ENCODE measurements at places on chromosomes 12 and 14.

GRCh38 chr14:80867798-80868197 is 73.7 kb downstream of the CEP128 start:
- H3K27me3 ChIP-seq = no peaks in the 10 kb centered on the region
- DNase-seq = no peak
- peaks cover 39% of the 10 kb centered on the region for H3K36me3 ChIP-seq
- H3K27ac ChIP-seq = no peak overlapping the region
- no peaks in the 10 kb centered on the region for H3K4me1 ChIP-seq

DNA sequence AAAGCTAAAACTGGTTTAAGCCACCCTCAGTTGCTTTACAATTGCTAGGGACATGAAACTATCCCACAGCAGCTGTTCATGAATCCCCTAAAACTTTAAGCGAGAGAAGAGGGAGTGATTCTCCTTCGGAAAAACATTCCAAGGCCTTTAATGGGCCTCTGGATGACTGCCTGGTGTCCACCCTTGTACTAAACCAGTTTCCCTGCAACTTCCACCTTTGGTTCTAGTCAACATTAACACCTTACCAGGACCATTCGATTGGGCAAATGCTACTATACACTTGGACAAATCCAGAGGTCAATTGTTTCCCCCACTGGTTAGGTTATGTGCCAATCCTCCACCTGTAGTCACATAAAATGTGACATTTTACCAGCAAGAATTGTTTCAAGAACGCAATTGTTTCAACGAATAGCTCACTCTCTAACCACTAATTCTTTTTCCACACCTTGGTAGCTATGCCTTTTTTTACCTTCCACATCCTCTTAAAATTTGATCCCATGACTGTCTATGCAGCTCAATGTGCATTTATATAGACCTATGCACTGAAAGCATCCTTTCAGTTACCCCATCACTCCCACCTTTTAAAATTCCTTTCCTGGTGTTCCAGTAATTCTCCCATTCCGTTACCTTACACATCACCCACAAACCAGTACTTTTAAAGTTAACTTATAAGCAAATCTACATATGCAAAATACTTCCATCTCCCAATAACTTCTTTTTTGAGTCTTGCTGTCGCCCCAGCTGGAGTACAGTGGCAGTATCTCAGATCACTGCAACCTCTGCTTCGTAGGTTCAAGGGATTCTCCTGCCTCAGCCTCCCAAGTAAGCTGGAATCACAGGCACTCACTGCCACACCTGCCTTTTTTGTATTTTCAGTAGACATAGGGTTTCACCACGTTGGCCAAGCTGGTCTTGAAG is 3.6 kb downstream of the UBC start:
- peaks cover 61% of the 10 kb centered on the region for H3K4me1 ChIP-seq
- H3K36me3 ChIP-seq = peaks cover 49% of the 10 kb centered on the region
- peak overlapping the region; percentile 94 for H3K27ac ChIP-seq

GRCh38 chr14:75279763-75280290 is 1.2 kb downstream of the FOS start:
- H3K4me1 ChIP-seq = peaks cover 36% of the 10 kb centered on the region
- H3K27me3 ChIP-seq = peaks cover 21% of the 10 kb centered on the region
- peak overlapping the region; percentile 98 for H3K4me3 ChIP-seq
- peak overlapping the region; percentile 99 for H3K27ac ChIP-seq
- H3K36me3 ChIP-seq = peaks cover 29% of the 10 kb centered on the region
- DNase-seq = no peak

DNA sequence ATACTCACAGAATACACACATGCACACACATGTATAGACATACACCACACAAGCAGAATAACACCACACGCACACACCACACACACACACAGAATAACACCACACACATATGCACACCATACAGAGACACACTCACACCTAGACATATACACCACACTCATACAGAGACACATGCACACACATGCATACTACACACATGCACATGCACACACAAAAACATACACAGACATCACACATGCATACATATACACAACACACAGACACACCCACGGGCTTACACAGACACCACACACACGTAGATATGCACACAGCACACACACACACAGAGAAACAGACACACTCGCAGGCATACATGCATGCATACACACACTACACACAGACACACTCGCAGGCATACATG is 49.7 kb downstream of the NTF3 start:
- no peaks in the 10 kb centered on the region for H3K36me3 ChIP-seq
- no peak for DNase-seq
- H3K4me1 ChIP-seq = no peaks in the 10 kb centered on the region
- no peak overlapping the region for H3K4me3 ChIP-seq
- H3K27ac ChIP-seq = no peak overlapping the region
- H3K27me3 ChIP-seq = no peaks in the 10 kb centered on the region

DNA sequence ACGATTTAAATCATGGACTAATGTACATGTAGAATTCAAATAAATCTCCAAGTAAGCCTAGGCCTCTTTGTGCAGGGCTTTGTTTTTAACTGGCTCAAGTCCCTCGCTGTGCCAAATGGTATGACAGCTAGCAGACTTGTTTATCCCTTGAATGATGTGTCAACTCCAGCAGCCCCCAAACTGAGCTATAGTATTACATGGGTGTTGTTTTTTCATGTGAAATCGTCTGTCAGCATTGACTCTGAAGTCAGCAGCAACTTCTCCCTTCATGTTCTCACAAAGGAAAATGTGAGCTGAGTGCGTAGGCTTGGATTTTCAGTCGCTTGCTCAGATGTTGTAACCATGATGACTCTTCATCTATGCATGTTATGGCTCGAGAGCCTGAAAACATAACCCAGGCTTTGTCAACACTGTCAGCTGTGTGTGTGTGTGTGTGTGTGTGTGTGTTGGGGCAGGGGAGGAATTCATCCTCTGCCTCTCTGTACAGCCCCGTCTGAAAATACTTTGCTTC is 73.3 kb downstream of the PTHLH start:
- H3K27me3 ChIP-seq = peaks cover 4% of the 10 kb centered on the region
- H3K4me1 ChIP-seq = peaks cover 7% of the 10 kb centered on the region
- no peak overlapping the region for H3K27ac ChIP-seq
- no peaks in the 10 kb centered on the region for H3K36me3 ChIP-seq
- no peak for DNase-seq

GRCh38 chr14:103118018-103118662 is 5.1 kb upstream of the TNFAIP2 start:
- H3K27ac ChIP-seq = no peak overlapping the region
- no peak overlapping the region for H3K4me3 ChIP-seq
- H3K4me1 ChIP-seq = peaks cover 19% of the 10 kb centered on the region
- peaks cover 32% of the 10 kb centered on the region for H3K27me3 ChIP-seq
- H3K36me3 ChIP-seq = no peaks in the 10 kb centered on the region
- no peak for DNase-seq

DNA sequence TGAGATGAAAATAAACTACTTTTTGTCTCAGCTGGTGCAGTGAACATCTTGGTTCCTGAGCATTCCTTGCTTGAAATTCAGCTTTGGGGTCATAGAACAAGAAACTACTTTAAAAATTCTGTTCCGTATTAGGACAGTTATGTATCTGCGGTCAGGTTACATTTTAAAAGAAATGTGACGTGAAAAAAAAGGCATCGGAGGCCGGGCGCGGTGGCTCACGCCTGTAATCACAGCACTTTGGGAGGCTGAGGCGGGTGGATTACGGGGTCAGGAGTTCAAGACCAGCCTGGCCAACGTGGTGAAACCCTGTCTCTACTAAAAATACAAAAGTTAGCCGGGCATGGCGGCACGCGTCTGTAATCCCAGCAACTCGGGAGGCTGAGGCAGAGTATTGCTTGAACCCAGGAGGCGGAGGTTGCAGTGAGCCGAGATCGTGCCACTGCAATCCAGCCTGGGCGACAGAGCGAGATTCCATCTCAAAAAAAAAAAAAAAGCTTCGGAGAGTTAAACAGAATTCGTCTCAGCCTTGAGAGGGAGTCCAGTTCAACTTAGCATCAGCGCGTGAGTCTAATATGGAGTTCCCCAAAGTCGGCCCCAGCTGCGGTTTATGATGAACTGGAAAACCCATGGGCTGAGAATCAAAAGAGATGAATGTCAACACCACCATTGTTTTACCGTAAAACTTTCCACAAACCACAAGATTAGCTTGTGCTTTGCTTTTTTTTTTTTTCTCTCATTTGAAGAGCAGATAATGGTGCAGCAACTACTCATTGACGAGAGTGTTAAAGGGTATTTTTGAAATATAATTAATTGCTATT is 2.1 kb upstream of the SLC2A13 start:
- peak overlapping the region; percentile 78 for H3K4me3 ChIP-seq
- H3K27ac ChIP-seq = peak overlapping the region; percentile 88
- H3K4me1 ChIP-seq = peaks cover 29% of the 10 kb centered on the region
- peaks cover 10% of the 10 kb centered on the region for H3K27me3 ChIP-seq
- DNase-seq = peak; percentile 10

- peaks cover 21% of the 10 kb centered on the region for H3K36me3 ChIP-seq
- no peak overlapping the region for H3K27ac ChIP-seq
- peak overlapping the region; percentile 54 for H3K4me3 ChIP-seq
- H3K27me3 ChIP-seq = no peaks in the 10 kb centered on the region
- DNase-seq = no peak
Observed at GRCh38 chr12:26749781-26750180, 83.2 kb downstream of the ITPR2 start.
